Stimulated activated CD4-positive, alpha-beta T cell treated with anti-CD3 and anti-CD28 coated beads, Interleukin-1b, Interleukin-23, amount 100 ng/mL, for 48 hours (primary cell): ENCODE measurements at places on chromosomes 1 and 21.

DNA sequence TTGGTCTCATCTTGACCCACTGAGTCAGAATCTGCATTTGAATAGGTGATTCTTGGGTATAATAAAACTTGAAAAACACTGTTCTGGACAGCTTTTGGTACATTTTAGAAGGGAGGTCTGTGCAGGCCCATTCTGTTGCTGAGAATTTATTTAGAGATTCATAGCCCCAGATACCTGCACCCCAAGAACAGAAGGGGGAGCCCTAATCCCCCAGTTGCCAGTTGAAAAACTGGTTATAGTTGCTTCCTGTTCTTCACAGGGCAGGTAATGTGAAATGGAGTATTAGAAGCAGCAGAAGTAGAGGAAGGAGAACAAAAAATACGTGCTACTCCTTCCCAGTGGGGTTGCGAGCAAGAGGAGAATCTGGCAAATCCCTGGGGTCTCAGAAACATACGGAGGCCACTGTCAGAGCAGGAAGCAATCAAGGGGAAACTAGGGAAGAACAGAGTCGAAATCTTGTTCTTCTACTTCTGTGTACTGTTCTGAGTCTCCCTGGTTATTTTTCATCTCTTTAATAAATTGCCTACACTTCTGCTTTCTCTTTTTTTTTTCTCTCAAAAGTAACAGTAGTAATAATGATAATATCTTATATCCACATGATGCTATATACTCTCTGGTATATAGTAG is 4.6 kb upstream of the CLCA2 start:
- DNase-seq = peak; percentile 15

- no peak for DNase-seq
Observed at GRCh38 chr1:224127925-224128819, 14.3 kb downstream of the FBXO28 start.

- DNase-seq = no peak
Observed at GRCh38 chr1:6454856-6455751, 10.9 kb downstream of the TNFRSF25 start.

DNA sequence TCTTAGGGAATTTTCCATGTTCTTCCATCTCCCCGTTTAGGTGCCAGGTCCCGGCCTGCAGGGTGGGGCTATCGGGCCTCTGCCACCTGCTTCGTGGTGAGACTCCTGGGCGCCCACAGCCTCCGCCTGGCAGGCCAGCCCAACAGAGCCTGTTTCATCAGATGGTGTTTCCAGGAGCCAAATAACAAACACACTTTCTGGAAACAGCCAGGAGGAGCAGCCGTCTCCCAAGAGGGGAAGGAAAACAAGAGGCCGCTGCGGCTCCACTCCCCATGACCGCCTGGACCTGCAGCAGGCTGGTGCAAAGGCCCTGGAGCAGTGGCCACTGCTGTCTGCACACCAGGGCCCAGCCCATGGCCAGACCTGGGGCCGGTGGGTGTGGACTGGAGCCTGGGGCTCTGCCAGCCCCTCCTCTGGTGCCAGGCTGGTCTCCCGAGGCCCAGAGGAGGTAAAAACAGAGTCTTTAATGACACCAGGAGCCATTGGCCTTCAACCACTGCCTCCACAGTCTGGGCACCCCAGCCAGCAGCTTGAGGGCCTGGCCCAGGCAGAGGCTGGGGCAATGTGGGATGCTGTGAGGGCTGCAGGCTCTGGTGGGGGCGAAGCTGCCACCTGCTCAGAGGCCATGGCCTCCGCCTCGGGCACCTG is 55.0 kb downstream of the SLX9 start:
- DNase-seq = no peak

DNA sequence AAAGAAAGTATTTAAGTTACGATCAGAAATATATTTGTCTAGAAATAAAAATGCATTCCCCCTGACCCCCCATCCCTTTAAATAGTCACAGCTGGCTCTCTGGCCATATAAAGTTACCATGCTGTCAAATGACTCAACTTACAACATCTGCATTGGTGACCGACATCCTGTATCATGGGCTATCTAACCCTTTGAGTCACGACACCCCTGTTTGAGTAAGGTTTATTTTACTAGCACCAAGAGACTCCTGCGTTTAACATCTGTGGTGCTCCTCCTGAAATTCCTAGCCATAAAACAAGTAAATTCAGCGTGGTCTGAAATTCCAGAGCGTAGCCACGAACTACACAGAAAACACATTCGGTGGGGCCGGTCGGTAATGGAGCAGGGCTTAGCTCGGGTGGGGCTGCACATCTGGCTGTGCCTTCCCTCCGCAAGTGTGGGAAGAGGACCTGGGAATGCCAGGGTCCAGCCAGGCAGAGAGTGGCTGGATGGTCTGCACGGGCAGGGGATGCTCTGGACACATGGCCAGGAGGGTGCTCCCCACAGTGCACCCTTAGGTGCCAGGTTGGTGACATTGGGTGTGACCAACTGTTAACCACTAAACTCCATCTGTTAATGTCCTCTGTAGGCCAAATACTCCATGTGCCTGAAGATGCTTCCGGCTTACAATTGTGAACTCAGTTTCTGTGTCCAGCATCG is 53.0 kb upstream of the CLDN14 start:
- no peak for DNase-seq

DNA sequence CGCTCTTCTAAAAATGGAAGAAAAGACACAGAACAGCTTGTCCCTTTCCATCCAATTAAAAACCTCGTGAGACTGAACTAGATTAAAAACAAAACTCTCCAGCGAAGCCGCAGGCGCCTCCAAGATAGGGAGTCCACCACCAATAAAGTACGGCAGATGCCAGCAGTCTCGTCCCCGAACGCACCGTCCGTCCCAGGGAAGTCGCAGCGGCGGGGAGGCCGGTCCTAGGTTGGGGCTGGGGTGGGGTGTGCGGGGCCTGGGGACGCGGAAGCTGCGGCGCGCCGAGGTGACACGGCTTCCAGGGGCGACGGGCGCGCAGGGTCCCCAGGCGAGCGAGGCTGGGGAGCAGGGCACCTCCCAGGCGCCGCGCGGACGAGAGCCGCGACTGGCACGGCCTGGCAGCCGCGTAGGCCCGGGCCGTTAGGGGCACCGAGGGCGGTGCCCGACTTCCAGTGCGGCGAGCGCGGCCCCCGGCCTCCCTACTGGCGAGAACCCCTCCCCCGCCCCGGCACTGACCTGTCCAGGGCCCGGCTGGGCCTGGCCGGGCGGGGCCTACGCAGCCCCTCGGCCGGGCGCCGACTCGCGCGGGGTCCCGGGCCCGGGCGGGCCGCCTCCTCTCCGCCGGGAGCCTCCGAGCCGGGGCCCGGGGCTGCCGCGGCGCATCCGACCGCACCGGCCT is 28.3 kb upstream of the A3GALT2 start:
- DNase-seq = peak; percentile 49

- no peak for DNase-seq
Observed at GRCh38 chr1:18599086-18599485, 31.6 kb upstream of the PAX7 start.

DNA sequence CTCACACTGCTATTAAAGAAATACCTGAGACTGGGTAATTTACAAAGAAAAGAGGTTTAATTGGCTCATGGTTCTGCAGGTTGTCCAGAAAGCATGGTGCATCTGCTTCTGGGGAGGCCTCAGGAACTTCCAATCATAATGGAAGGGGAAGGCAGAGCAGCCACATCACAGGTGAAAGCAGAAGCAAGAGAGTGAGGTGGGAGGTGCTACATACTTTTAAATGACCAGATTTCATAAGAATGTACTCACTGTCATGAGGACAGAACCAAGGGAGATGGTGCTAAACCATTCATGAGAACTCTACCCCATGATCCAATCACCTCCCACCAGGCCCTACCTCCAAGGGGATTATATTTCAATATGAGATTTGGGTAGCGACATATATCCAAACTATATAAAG is 55.7 kb downstream of the MRPL39 start:
- DNase-seq = no peak

DNA sequence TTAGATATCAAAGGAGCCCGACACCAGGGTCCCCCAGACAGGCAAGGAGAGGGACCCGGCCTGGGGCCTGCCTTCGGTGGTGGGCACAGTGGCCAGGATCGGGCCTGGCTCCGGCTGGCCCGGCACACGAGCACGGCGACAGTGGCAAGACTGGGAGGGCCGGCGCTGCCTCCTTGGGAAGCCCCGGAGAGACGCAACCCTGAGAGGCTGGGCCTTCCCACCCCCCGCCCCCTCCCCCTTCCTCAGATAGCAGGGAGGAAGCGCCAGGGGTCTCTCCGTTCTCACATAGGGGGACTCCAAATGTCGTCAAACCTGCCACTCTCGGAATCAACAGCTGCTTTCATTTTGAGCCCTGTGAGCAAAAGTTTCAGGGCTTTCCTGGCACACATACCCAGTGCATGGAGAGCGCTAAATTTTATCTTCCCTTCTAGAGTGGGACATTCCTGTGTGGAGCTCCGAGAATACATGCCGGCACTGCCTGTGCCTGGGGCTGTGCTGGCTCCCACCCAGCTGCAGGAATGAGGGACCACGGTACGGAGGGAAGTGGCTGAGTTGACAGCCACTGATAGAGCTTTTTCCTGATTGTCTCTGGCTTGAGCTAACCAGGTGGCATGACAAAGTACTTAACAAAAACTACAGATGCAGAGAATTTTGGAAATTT is 62.4 kb downstream of the CD247 start:
- peak; percentile 49 for DNase-seq

DNA sequence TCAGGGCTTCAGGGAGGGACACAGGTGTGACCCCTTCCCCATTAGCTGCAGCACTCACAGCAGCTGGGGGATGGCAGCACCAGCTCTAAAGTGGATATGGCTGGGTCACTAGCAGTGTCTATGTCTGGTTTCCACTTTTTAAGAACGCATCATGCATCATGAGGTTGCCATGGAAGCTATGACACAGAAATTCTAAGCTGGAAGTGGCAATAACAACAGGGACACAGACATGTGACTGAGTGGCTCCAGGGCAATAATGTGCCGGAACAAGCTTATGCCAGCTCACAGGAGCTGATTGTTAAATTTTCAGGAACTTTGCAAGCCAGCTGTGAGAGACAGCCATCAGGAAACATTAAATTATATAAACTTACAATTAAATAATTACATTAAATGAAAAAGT is 51.2 kb upstream of the NFASC start:
- DNase-seq = no peak

DNA sequence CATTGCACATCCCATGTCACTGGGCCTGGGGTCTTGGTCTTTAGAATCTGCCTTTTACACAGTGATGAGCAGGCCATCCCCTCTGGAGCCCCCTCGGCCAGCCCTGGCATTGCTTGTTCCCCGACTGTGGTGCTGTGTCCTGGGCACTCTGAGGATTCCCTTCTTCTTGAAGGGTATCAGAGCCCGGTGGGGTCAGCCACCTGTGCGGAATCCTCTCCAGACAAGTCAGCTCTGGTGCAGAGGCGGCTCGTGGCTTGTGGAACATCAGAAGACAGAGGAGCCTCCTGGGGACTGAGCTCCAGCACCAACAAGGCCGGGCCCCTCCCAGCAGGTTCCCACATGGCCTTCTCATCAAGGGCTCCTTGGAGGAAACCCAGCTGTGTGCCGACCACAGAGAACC is 57.9 kb upstream of the AJAP1 start:
- no peak for DNase-seq

DNA sequence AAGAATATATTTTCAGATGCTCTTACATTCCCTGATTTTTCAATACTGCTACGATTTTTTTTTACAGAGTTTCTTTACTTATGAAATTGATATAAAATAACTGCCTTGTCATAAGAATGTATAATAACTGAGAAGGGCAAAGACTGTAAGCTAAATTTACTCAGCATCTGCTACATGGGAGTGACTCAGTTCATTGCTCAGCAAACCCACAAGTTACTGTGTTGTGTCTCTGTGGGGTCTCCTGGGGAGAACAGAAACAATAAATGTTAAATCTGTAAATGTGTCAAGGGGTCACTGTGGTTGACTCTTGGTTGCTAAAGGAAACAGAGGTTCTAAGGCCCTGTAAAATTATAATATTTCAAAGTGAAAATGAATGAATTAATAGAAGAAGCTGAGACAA is 210.3 kb upstream of the CACYBP start:
- no peak for DNase-seq

DNA sequence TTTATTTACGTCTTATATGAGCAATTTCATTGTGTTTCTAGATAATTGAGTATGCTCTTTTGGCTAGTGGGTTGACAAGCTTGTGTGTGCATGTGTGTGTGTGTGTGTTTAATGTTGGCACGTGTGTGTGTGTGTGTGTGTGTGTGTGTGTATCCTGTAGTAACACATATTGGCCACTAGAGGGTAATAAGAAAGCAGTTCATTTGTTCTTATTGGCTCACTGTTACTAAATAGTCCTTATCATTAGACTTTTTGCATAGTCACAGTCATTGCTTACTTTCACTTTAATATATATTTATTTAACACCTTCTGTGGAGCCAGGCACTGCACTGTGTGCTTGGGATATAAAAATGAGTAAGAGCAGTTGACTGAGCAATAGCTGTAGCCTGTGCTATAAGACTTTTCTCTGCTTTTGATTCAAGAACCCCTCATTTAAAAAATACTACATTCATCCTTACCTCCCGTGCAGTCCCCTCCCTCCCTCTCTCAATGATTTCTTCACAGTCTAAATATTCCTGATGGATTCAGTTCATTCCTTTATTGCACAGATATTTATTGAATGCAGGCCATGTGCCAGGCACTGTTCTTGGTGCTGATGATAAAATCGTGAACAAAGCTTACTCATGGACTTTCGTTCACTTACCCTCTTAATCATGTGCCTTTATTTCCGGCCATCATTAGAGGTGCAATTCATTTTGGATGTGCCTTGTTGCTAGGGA is 96.7 kb downstream of the DYRK1A start:
- DNase-seq = no peak

DNA sequence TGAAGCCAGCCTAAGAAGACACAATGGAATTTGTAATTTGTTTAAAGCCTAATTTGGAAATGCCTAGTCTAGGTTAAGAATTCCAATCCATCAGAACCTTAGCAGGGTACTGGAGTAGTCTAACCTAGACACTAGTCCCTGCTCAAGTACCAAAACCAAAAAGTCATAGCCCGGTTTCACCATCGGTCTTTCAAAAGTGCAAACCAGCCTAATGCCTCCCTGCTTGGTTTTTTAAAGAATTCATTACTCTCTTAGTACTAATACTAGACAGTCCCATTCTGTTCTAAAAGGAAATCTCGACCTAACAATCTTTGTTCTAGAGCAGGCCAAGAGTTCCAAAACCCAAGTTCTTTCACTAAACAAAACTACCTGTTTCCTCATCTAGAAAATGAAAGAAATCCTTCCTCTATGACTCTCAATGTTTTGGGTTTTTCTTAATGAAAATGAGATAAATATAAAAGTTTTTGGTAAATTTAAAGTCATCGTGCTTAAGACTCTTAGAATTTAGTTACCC is 2.6 kb downstream of the PUM1 start:
- no peak for DNase-seq

DNA sequence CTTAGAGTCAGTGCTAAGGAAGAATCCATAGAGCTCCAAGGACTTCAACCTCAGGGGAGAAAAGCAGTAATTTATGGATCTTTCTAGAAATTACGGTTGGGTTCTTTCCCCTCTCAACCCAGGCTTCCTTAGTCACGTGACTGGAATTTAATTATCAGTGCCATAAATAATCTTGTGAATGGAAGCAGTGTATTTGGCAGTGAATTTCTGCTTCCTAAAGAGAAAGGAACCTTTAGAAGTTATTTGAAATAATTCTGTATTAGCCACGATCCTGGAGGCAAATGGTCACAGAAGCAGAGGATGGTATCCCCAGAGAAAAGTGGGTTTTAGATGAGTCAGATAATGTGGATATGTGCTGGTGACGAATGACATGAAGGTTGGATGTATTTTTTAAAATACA is 89.6 kb downstream of the NFIA start:
- no peak for DNase-seq

- no peak for DNase-seq
Observed at GRCh38 chr21:35530766-35531165, 481.7 kb upstream of the RUNX1 start.
